Activated CD4-positive, alpha-beta T cell treated with anti-CD3 and anti-CD28 coated beads, Interleukin-2, amount 10 ng/mL, durations not matched to agents 7 days and 5 days (primary cell): ENCODE measurements at places on chromosomes 2 and 18. TPM values are rescaled to one million over a fixed set of nuclear protein-coding genes. Genes with fewer than 3 reads are reported as not detected.

Gene ANO7
- 0.12 TPM for total RNA-seq

Gene RNMT
- 35.3 TPM for total RNA-seq

Gene CAB39
- total RNA-seq = 135 TPM

DNA sequence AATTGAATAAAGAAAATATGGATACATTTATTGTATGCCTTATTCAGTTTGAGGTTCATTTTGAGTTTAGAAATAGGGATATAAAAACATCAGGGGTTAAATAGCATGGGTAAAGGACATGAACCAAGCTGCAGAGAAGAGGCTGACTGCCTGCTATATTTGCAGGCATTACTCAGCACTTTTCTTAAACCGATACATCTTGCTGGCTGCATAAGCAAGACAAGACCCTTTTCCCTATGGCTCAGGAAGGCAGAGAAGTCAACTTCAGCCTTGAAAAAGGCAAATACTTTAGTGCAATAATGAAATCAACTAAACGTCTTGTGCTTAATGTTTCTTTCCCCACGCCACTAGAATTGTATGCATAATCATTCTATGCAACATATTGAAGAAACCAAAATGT is 36.4 kb downstream of the SCN1A start:
- no peak for DNase-seq

DNA sequence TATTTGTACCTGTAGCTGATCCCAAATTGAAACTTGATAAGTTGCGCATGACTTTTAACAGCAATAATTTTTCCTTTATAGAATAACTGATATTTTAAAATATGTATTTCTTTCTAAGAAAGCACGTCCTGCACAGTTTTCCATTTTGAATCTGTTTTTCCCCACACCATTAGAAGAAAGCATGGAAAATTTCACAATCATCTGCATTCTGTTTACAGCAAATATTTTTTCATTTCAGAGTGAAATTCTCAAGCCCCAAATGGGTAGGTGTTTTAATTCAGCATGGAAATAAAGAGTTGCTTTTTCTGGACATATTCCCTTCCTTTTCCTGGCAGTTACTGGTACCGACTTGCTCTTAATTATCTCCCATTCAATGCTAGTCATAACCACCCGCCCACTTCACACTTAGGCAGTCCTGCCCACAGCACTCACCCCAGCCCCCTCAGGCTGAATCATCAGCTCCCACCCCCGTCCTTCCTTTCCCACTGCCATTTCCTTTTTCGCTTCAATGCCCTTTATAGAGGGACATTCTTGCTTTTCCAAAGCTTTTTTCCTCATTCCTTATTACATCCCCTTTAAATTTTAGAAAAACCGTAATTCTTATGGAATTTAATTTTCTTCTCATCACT is 89.2 kb upstream of the GLS start:
- DNase-seq = no peak

- DNase-seq = no peak
Measured at GRCh38 chr2:229931241-229931640, 8.9 kb downstream of the FBXO36 start.

- no peak for DNase-seq
Measured at GRCh38 chr2:127231130-127231865, 11.2 kb upstream of the CYP27C1 start.

- no peak for DNase-seq
Measured at GRCh38 chr2:37602040-37602439, 69.4 kb downstream of the CDC42EP3 start.

GRCh38 chr2:189298481-189298880 is 118.9 kb upstream of the COL5A2 start:
- DNase-seq = no peak

DNA sequence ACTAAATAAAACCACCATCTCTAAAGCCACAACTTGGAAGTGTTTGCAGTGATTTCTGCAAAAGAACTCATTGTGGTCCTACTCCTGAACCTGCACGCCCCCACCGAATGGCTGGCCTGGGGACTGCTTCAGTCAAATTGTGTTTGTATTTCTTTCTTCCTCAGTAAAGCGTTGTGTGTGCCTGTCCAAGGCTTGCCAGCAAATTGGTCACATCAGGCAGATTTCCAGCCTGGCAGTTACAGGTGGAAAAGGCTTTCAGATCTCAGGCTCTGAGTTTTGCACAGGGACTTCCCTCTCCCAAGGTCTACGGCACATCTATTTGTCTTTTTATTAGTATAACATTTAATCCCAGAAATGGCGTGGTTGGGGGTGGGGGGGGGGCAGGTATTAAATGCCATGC is 54.0 kb upstream of the NOSTRIN start:
- no peak for DNase-seq

DNA sequence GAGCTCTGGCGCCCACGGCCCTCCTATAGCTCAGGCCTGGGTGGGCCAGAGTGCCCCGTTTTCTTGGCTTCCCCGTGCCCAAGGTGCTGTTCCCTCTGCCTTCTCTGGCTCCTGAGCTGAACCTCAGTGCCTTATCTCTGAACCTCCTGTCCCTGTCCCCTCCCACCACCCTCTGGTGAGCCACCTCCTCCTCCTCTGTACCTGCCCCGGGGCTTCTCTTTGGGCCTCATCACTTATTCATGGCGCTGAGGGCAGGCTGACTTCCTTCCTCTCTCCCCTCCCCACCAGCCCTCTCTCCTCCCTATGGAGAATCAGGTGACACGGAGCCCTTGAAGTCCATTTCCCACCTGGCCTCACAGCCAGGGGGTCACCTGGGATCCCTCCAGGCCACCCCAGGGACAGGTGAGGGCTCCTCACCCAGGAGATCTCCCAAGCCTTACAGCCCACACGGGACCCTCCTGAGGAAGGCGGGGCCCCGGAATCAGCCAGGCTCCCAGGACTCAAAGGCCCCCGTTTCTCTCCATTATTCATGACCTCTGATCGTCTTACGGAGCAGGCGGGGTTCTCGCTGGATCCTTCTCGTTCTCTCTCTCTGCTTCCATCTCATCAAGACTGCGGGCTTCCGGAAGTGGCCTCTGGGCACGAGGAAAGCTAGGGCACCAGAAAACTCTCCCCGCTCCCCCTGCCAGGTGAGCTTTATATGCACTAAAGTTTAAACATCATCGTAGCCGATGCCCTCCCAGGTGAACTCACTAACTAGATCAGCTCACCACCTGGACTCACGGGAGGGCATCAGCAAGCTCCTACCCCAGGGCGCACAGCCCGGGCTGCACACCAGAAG is at the start of gene LOXHD1:
TSS of gene LOXHD1 (minus strand) at position 106 of the 841 bp plus-strand sequence. CDS start 187 bp downstream, outside the sequence.
- no peak for DNase-seq

DNA sequence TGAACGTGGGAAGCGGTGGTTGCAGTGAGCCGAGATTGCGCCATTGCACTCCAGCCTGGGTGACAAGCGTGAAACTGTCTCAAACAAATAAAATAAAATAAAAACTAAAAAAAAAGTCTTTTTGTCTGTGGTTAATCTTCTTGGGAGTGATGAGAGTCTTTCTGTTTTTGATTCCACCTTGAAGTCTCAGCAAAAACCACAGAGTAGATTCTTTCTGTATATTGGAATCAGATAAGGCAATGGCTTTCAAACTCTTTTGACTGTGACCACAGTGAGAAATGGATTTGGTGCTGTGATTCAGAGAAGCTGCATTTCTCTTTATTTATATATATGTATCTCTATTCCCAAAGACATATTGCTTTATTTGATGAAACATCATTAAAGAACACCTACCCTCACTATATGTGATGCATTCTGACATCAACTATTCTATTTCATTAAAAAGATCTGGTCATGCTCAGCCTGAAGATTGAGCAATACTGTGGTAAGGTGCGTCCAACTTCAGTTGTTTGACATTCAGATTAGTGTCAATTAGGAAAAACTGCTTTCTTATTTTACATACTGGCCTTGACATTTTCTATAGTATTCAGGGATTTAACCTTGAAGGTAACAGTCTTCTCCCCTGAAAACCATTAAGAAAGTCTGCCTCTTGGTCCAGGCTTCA is 15.6 kb downstream of the HRH4 start:
- DNase-seq = no peak

- DNase-seq = no peak
Measured at GRCh38 chr2:60998628-60999545, 18.6 kb upstream of the PEX13 start.

- no peak for DNase-seq
Measured at GRCh38 chr2:170701011-170701410, 14.1 kb upstream of the SP5 start.

DNA sequence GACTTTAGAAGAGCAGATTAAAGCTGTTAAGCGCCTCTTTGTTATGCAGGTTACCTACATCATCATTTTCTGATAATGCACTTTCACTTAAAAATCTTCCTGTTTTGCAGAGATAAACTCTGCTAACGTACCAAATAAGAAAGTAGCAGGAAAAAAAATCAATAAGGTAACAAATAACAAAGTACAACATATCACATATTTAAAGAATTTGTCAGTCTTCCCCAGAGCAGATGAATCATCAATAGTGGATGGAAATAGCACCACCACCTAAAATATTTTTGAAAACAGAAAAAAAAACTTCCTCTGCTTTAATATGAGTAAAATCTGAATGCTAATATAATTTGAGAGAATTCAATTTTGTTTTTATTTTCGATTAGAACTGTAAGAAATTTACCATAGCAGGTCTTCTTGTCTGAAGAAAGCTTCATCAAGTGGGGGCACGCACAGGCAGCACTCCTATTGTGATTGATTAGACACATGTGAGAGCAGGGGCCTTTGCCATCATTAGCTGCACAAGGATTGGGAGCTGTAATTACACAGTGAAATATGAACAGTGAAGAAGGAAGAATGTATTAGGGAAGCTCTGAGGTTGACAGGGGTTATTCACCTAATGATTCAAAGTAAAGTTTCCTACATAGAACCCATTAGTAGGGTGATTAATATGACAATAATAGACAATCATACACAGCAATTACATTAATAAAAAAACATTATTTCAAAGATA is 1279.4 kb downstream of the LRP1B start:
- DNase-seq = no peak

DNA sequence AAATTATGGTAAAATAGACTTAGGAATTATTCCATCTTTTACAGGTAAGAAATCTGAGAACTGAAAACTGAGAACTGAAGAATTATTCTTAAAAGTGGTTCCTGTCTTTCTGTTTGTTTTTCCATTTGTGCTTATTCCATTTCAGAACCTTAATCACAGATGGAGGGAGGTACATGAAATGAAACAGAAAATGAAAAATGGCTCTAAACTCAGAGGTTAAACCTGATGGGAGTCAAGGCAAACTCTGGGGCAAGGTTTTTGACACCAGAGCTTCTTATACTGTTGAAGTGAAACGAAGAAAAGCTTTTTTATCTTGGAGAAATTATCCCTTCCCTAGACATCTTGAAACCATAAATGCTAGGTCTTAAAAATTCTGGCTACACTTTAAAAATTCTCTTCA is 182.1 kb downstream of the ZNF804A start:
- DNase-seq = no peak

DNA sequence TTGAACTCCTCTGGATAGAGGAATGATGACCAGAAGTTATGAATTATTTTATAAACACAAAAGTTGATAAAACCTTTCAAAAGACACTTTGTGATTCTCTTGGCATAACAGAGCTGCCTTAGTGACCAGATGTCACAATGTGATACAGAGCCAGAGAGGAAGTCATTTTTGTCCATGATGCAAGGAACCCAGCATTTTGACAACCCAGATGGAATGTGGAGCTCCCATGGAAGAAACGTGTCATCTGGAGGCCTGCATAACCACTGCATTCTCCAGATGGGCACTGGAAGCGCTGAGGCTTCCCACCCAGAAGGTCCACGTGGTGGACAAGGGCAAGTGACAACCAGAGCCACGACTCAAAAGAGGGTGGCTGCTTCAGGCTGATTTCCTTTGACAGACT is 30.1 kb downstream of the HRH4 start:
- DNase-seq = no peak

- no peak for DNase-seq
Measured at GRCh38 chr2:215914054-215914776, 99.1 kb downstream of the MREG start.
